ENCODE measurements at places on chromosomes 3 and 15.
A peak's percentile ranks its signal among the peaks of the same experiment; 100 is the strongest.

DNA sequence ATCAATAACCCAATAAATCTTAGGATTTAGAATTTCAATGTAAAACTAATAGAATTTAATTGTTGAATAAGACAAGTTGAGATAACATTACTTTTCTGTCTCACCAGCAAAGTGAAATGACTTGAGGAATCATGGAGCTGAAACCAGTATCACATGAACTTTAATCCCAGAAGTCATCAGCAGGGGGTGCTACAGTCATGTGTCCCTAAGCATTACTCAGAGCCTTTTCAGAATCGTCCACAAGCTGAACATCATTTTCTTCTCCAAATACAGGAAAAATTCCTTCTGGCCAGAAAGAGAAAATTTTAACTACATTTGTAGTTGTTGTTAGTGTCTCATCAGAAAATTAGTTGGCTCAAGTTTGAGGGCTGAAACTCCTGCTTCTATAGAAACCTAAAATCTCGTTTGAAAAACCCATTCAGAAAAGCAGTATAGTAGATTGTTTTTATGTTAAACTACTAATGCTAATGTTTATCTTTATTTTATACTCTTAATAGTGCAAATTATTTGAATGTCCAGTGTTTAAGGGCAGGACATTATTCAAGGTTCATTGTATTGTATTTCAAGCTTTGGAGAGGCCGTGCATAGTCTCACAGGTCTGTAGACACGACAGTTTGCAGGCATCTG is 384.1 kb downstream of the PLOD2 start:
- DNase-seq, result no peak

DNA sequence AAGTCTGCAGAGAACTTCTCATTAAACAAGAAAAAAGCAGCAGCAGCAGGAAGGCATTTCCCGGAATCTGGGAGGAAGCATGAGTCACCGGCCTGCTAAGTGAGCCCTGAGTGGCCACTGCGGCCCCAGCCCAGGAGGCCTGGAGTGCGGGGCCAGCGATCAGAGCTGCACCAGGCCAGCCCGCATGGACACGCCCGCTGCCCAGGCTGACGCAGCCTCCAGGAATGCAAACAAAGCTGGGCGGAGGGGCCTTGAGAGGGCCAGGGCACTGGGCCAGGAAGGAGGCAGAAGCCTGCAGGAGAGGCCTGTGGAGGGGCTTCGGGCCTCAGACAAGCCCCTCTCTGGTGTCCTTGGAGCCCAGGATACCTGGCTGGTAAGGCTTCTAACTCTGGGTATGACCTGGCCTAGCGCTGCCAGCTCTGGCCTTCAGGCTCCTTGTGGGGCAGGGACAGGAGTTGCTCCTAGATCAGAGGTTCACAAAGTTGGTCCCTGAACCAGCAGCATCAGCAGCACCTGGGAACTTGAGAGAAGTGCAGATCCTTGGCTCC is 101.2 kb downstream of the SMAD6 start:
- DNase-seq, result peak; percentile 93

DNA sequence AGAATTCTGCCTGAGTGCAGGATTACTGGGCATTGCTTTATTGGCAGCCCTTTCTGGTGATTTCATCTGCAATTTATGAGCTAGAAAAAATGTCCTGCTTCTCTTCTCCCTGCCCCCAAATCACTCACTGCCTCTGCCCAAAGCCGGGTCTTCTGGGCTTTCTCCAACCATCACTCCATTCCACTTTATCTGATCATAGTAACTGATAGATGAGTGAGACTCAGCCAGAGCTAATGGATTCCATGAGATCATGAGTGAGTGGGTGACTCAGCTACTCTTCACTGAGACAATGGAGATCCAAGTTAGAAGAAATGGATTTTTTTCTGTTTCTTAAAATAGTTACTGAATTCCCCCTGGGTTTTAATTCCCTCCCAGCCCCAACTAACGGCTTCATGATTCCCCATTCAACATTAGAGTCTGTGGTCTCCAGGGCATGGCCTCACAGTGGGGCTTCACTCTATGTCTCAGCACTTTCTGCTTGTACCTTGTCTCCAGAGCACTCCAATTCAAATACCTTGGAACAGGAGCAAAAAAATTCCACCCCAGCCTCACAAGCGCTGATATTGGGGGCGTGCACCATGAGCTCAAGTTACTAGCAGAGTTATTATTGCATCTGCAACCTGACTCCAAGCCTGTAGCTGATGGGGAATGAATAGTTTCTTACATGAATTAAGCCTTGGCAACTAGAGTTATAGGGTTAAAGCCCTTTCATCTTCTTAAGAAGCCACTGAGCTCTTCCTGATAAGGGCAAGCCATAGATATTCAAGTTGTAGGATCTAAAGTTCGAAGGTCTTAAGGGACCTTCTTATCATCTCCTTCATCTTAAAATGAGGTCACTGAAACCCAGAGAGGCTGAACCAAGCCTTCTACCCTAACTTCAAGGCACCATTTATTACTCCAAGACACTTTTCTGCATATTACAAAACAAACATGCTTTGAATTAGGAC is 85.9 kb downstream of the AGBL1 start:
- DNase-seq, result no peak

GRCh38 chr3:141525814-141526213 is 39.0 kb downstream of the RASA2 start:
- DNase-seq, result no peak

DNA sequence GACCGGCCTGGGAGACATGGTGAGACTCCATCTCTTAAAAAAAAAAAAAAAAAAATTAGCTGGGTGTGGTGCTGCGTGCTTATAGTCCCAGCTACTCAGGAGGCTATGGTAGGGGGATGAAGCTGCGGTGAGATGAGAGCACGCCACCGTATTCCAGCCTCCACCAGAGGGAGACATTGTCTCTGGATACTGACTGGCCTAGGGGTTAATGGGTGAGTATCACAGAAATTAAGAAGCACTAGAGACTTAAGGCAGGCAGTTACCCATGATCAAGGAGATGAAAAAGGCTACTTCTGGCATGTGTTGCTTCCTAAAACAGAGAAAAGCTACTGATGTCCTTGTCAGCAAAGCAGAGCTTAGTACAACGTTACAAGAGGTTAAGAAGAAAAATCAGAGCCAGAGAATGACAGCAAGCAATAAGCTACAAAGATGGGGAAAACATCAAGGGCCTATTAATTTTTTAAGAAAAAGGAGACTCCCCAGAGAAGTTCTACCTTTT is 8.6 kb downstream of the TFRC start:
- DNase-seq, result no peak

- peak; percentile 42 for DNase-seq
These were observed 224.3 kb downstream of the SNRPN start for GRCh38 chr15:25178835-25179672.

- DNase-seq, result no peak
These were observed 310.2 kb downstream of the TBC1D5 start for GRCh38 chr3:17432236-17432635.

GRCh38 chr3:71201939-71202338 is 381.6 kb downstream of the FOXP1 start:
- no peak for DNase-seq

DNA sequence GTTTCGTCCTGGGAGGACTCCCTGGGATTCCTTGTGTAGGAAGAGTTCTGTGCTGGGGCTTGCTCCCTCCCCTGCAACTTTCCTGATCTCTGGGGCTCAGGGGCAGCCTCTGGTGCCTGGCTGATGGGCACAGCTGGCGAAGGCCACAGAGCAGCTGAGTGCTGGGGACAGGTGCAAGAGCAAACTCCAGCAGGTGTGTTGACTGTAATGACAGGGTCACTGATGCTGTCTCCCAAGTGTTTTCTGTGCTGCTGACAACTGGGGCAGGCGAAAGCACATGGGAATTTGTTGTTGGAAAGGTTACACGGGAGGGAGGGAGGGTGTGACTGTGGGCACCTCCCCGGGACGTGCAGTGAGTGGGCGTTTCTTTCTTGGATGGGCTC is 21.6 kb downstream of the CPN2 start:
- DNase-seq, result no peak

DNA sequence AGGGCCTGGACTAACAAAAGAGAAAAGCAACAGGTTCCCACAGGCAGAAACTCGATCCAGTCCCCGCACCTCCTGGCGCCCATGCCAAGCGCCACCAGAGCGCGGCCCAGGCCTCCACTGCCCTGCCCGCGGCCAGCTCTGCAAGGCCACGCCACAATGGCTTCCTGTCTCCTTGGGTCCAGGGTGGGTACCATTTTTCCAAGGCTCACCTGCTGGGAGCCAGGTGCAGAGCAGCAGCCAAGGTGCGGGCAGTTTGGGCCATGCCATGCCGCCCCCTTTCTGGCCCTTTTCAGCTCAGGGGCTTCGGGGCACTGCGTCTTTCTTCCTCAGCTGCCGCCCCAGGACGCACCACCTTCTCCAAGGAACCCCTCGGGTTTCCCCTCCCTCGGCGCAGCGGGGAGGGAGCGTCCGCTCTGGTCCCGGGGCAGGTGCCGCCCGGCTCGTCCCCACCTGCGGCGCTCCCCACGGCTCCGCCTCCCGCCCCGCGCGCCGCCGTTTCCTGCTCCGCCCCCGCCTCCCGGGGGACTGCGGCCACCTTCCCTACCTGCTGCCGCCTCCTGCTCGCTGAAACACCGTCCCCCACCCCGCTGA is at the start of gene ILDR1:
TSS of gene ILDR1 (minus strand) at position 437 of the 591 bp plus-strand sequence. CDS start at position 267, 170 bp downstream.
- no peak for DNase-seq

DNA sequence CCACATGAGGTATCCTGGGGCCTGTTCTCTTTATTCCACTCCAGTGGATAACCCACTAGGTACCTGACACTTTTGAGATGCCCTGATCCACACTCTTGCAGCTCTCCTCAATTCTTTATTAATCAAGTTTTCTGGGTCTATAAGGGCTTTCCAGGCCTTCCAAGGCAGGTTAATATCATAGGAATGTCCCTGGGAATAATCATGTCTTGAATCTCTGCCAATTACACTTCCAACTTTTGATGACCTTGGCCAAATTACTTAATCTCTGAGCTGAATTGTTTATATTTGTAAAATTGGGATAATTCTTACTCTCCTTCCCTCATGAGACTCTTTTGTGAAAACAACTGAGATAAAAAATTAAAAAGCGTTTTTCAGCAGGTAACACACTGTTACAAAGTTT is 881.7 kb downstream of the MCTP2 start:
- DNase-seq, result no peak

GRCh38 chr15:91070872-91071271 is 29.2 kb upstream of the SV2B start:
- DNase-seq, result no peak

DNA sequence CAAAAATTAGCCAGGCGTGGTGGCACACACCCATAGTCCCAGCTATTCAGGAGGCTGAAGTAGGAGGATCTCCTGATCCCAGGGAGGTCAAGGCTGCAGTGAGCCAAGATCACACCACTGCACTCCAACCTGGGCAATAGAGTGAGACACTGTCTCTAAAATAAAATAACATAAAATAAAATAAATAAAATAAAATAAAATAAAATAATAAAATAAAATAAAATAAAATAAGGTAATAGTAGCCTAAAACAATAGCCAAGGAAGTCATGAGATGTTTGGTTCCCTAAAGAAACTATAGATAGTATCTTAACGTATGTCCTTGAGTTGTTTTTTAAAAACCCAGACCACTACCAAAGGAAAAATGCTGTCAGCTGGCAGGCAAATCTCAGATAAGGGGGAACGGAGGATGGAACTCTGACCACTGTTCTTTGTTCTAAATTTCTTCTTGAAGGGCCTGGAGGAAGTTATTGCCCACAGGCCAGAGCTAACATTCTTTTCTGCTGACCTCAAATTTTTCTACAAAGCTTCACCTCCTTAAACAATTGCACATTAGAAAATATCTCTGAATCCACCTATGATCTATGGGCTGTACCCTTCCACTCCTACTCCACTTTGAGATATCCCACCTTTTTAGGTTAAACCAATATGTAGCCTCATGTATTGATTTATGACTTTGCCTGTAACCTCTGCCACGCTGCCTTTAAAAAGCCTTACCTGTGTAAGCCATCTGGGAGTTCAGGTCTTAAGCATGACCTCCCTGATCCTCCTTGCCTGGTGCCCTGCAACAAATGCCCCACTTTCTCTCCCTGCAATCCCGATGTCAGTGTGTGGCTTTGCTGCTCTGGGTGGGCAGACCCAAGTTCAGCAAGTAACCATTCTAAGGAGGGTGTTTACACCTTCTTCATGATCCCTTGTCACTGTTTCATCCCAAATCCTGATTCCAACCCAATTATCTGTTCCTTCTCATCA is 126.2 kb upstream of the BHLHE40 start:
- no peak for DNase-seq

GRCh38 chr15:85581495-85581894 is 201.1 kb downstream of the AKAP13 start:
- DNase-seq, result peak; percentile 83

DNA sequence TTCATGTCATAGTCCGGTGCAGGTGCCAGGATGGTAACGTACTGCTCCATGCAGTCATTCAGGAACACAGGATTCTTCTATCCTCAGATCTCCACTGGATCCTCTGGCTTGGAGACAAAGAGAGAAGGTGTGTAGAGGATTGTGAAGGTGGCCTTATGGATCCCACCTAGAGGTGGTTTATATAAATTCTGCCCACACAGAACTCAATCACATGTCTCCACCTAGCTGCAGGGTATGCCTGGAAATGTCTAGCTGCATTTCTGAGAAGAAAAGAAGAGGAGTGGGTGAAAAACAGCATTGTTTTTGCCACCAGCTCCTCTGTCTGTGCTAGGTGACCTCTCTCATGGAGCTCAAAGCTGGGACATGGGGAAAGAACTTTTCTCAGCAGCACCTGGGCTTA is 478.7 kb downstream of the PDCD6IP start:
- DNase-seq, result no peak

- DNase-seq, result no peak
These were observed 62.7 kb upstream of the MRPS22 start for GRCh38 chr3:139281096-139281495.

GRCh38 chr3:98730338-98730737 is 32.8 kb upstream of the ST3GAL6 start:
- no peak for DNase-seq

- no peak for DNase-seq
These were observed 76.0 kb upstream of the ATP10A start for GRCh38 chr15:25939122-25939521.

GRCh38 chr15:44810237-44810636 is 73.9 kb downstream of the TRIM69 start:
- DNase-seq, result no peak

- no peak for DNase-seq
These were observed 359.1 kb downstream of the CLSTN2 start for GRCh38 chr3:140294058-140294457.
